ENCODE measurements at places on chromosomes 16 and 17.

GRCh38 chr16:68350813-68351350, 40.1 kb downstream of the PRMT7 start:
- DNase-seq, result no peak

GRCh38 chr17:36730857-36731490, 129.6 kb downstream of the MRM1 start:
- DNase-seq, result no peak

DNA sequence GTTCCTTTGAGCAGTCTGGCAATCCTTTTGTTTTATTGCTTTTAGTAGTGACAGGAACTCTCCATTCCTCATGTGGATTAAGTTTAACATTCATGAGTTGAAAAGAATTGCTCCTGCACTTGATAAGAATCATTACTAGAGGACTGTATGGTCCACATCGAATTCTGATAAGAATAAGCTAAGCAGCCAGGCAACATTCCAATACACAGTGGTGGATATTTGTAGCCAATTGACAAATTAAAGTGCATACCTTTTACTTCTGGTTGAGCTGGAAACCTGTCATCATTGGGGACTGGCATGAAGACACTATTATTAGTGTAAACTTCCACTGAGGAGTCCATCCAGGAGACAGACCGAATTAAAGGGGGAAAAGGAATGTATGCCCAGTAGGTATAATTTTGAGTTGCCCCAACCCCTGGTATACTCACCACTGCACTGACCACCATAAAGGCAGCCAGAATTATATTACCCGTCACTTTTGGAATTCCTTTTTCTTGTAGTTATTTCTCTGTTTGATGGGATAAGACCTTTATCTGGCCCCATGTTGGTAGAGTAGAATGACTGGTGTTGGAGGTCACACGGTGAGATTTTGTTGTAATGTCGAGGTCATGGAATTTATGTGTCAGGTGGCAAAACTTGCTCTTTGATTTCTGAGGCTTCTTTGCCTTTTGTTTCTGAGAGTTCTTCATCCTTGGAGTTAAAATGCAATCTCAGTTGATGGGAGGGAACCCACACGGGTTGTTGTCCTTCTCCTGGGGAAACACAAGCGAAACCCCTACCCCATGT, 72.1 kb upstream of the ARL4D start:
- DNase-seq, result no peak

DNA sequence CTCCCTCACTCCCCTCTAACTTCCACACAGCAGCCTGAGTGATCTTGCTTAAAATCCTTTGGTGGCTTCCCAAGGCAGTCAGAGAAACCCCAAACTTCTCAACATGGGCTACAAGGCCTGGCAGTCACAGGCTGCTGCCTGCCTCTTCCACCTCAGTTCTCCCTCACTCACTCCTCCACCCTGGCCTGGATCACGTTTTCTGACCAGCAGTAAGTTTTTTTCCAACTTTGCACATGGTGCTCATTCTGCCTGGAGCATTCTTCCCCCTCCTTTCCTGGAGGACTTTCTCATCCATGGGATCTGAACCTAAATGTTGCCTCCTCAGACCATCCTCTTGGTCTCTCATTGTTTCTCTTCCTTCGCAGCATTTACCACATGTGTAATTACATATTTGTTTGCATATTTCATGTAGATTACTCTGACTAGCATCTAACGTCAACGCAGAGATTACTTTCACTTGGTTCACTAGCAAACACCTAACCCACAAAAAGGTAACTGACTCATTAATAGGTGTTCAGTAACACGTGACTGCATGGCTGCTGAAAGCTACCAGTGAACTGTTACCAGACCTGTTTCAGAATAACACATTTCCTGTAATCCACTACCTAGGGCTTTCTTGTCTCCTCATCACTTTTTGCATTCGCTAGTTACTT, 17.1 kb downstream of the GNA13 start:
- DNase-seq, result peak; percentile 35

DNA sequence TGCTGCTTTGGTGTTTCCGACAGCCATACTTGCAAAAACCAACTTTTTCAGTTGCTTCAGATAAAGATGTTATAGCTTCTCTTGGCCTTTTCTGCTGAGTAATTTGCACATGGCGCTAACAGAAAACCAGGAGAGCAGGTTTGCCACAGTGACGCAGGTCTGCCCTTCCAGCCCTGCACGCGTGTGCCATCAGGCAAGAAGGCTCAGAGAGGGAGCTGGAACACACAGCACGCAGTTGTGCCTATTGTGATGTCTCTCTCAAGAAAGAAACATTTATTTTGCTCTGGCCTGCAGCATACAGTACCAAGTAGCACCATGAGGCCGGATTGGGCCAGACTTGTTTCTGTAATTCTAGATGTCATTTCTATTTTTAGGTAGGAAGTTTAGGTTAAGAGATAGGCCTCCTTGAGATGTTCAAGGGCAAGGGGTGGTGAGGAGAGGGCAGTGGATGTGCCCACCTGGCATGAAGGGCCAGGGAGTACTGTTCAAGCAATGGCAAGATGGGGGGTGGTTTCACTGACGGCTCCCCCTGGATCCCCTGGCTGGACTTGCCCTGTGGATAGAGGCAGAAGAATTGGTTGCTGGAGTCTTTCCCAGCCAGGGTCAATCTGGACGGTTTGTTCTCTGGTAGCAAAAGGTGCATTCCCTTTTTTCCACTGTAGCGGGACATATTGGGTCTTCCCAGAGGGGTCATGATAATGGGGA, 1.9 kb downstream of the CBX2 start:
- DNase-seq, result no peak

GRCh38 chr16:87436225-87437172, 44.4 kb downstream of the MAP1LC3B start:
- DNase-seq, result no peak

GRCh38 chr17:20071824-20072691, 62.9 kb downstream of the SPECC1 start:
- DNase-seq, result no peak

DNA sequence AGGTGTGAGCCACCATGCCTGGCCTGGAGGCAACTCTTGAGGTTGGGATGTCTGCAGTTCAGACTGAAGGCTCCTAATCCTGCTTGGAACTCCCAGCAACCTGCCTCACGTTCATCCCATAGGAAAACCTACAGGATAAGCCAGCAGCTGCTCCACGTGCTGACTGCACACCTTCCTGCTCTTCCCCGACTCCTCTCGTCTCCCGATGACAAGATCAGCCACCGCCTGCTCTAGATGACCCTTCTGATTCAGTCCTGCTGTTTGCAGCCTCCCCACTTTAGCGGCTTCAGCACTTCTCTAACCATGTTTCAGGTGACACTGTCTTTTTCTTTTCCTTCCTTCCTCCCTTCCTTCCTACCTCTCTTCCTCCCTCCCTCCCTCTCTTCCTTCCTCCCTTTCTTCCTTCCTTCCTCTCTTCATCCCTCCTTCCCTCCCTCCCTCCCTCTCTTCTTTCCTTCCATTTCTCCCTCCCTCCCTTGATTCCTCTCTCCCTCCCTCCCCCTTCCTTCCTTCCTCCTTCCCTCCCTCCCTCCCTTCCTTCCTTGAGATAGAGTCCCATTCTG, 61.8 kb downstream of the EMP2 start:
- no peak for DNase-seq

- no peak for DNase-seq
Observed at GRCh38 chr16:67506468-67506867, 22.2 kb upstream of the RIPOR1 start.

- DNase-seq, result no peak
Observed at GRCh38 chr17:44197980-44198720, 1.5 kb downstream of the ATXN7L3 start.

DNA sequence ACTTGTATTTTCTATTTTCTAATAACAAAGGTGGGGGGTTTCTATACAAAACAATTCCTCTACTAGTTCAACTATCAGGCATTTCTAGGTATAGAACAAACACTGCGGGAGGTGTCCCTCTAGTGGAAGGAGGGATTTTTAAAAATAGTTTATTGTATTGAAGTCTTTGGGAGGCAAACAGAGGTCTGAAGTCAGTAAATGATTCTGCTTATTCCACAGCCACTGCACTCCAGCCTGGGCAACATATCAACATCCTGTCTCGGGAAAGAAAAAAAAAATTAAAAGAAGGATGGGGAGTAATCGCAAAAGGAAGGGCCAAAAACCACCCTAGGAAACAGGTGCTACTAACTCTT, 648 bp upstream of the ERCC4 start:
- DNase-seq, result no peak

DNA sequence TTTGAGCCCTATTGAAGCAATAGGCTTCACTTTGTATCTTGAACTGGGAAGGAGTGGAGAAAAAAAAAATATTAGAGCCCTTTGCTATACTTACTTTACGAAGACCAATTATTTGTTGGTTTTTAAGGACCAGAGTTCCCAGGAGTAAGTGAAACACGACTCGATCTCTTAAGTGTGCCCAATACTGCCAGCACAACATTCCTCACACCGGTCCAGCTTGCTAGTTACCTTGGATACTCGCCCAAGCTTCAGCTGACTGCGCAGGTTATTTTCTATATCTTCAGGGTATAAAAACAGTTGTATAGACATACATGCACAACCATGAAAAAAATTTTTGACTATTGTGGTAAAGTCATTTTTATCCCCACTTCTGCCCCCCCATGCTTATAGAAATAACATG, 72.1 kb downstream of the RPTOR start:
- DNase-seq, result no peak

- DNase-seq, result no peak
Observed at GRCh38 chr17:11948789-11949188, 48.5 kb downstream of the ZNF18 start.

DNA sequence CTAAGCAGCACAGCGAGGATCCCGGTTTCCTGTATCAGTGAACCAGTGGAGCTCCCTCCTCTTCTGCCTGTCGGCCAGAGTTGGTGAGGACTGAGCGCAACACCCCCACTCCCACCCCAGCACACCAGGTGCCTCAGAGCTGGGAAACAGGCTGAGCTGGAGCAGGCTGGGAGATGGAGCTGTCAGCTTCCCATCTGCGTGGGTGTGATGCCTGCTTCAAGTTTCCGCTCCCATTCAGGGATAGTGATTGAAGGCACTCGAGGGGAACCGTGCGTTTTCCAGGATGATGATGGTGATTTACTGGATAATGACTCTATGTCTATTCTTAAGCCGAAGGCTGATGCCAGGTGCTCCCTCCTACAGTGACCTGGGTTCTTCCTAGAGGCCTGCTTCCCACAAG, 144.5 kb downstream of the TMEM132E start:
- DNase-seq, result no peak

GRCh38 chr17:45640141-45640850, 143.8 kb upstream of the CRHR1 start:
- DNase-seq, result no peak

DNA sequence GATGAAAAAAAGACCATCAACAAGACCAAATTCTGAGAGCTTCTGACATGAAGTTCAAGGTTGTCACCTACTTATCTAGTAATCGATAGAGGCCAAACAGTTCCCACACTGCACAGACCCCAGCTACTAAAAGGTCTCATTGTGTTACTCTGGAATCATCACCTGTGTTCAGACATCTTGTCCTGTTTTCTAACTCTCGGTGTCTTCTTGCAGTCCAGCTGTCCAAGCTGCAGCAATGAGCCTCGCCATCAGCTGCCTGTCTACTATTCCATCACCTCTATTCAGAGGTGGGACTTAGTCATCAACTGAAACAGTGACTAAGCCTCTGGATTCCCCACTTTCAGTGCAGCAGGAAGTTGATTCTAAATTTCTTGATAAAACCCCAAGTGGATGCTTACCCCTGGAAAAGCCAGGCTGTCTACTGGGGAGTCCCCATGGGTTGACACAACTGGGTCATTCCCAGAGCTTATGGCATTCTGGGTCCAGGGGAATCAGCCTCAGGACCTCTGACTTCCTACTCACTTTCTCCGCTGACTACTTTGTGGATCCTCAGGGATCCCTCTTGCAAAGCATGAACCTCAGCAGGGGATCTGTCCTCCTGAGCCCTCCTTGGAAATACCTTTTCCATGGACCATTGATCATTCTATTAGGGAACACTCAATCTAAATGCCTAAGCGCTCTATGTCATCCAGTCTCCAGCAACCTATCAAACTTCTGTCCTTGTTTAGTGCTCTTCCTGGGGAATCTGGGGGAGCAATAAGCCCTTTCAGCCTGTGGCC, 46.5 kb downstream of the HNF1B start:
- DNase-seq, result no peak

GRCh38 chr17:2393954-2394749, 6.7 kb downstream of the MNT start:
- DNase-seq, result no peak

DNA sequence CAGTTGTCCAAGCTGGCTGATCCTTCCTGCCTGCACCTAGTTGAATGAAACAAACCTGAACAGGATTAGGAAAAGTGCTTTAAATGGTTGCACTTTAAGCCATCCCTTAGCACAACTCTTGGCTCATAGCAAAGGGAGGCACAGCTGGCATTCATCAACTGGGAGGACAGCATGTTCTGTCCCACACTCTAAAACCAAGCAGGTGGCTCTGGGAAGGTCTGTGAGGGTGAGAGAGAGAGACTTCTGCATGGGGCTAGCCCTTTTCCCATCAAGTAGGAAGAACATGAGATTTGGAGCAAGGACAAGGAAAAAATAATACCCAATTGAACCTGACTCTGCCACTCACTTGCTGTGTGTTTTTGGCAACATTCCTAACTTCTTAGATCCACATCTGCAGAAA, 140.9 kb upstream of the CCL2 start:
- DNase-seq, result no peak

GRCh38 chr16:68935008-68935407, 91.7 kb downstream of the TANGO6 start:
- no peak for DNase-seq

- no peak for DNase-seq
Observed at GRCh38 chr17:82876602-82877379, 37.0 kb upstream of the ZNF750 start.

- no peak for DNase-seq
Observed at GRCh38 chr17:61444831-61445230, 7.4 kb upstream of the TBX4 start.

GRCh38 chr17:16379654-16380053, 1.2 kb upstream of the UBB start:
- DNase-seq, result no peak

- DNase-seq, result no peak
Observed at GRCh38 chr16:88854306-88855111, 2.2 kb downstream of the GALNS start.

- DNase-seq, result no peak
Observed at GRCh38 chr16:84976644-84977400, 34.5 kb downstream of the ZDHHC7 start.

DNA sequence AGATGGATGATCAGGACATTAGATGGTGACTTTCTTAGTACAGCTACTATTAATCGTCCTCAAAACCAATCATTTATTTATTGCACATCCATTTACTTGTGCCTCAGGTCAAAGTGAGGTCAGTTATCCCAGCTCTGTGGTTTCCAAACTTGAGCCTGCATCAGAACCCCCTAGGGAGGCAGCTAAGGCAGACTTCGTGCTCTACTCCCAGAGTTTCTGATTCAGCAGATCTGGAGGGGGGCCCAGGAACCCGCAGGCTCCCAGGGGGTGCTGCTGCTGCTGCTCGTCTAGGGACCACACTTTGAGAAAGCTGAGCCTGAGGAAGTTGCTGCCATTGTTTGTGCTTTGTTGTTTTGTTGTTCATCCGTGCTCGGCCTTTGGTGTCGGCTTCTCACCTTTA, 44.0 kb upstream of the CLEC18B start:
- DNase-seq, result no peak

Data from stimulated activated naive CD4-positive, alpha-beta T cell treated with Interleukin-2 at 50 U/mL for 16 hours (primary cell).